Stimulated activated CD8-positive, alpha-beta memory T cell treated with anti-CD3 and anti-CD28 coated beads, Interleukin-4, amount 100 ng/mL, for 48 hours (primary cell): ENCODE measurements at places on chromosomes 3 and 15.

- DNase-seq = no peak
Observed at GRCh38 chr3:192063570-192063969, 602.6 kb downstream of the PYDC2 start.

- DNase-seq = no peak
Observed at GRCh38 chr3:152269056-152269830, 514 bp downstream of the MBNL1 start.

- DNase-seq = no peak
Observed at GRCh38 chr15:77505556-77505955, 84.9 kb downstream of the HMG20A start.

DNA sequence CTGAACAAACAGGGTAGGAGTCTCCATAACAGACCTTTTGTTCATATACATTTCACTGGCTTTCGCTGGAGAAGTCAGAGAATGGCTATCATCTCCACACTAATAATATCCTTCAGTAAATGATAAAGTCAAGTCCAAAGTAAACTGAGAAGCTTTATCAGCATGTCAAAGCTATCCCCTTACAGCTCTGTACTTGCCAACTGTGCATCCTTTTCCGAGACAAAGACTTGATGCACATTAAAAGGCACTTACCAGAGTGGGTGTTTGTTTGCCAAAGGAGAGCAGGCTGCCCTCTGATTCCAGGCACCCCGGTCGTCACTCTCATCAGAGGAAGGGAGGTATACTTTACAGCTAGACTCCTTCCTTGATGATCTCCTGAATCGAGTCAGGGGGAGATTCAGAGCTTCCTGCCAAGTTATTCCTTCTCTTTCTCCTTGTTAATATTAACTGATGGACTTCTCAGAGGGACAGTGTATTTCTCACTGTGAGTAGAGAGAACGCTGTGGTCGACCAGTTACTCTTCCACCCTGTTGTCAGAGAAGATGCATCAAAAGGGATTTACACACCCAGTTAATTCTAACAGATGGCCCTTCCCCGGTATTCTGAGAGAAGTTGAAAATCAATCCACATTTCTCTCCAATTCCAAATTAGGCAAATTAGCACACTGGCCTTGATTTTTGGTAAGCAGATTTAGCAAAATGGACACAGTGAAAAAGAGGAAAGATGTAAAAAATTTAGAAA lies 504.7 kb upstream of the NR2F2 start:
- DNase-seq = no peak

GRCh38 chr3:114005481-114005880 lies 50.8 kb downstream of the CCDC191 start:
- DNase-seq = no peak

DNA sequence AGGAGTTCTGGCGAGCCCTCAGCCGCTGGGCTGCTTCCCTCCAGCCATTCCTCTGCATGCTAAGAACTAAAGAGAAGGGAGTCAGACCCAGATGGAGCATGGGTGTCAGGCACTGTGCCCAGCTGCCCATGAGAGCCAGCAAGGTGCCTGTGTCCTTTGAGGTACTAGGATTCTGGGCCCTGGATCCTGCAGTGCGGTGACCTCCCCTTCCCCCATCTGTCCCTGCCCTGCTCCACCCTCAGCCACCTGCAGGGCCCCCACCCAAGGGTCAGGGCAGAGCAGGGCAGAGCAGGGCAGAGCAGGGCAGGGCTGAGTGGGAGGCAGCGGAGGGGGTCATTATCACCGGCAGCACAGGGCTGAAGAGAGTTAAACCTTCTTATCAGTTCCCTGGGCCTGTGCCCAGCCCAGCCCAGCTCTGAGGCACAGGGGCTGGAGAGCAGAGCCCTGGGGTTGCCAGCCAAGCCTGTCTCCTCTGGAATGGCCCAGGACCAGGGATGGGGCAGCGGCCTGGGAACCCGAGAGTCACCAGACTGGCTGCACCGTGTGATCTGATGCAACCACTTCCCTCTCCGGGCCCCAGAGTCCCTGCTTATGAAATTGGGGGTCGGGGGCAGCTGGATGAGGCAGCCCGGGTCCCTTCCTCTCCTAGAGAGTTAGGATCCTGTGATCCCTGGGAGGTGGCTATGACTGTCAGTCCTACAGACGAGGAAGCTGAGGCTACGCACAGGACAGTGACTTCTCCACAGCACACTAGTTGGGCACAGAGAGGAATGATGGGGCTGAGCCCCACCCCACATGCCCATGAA lies 17.3 kb downstream of the ZDHHC19 start:
- DNase-seq = no peak

DNA sequence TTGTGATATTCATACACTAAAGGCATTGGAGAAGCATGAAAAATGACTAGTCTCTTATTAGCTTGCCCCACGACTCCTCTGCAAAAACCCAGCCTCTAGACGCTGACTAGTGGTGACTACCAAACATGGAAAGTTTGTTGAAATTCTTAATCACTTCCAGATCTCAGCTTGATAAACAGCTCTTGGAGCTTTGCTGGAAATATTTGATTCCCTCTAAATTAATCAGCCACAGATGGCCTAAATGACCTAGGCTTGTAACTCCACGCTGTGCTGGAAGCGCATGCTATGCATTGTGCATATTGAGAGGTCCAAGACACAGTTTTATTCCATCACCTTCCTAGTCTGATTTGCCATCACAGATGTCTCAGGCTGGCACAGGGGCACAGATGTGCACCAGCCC lies 244.7 kb upstream of the ST8SIA2 start:
- no peak for DNase-seq

DNA sequence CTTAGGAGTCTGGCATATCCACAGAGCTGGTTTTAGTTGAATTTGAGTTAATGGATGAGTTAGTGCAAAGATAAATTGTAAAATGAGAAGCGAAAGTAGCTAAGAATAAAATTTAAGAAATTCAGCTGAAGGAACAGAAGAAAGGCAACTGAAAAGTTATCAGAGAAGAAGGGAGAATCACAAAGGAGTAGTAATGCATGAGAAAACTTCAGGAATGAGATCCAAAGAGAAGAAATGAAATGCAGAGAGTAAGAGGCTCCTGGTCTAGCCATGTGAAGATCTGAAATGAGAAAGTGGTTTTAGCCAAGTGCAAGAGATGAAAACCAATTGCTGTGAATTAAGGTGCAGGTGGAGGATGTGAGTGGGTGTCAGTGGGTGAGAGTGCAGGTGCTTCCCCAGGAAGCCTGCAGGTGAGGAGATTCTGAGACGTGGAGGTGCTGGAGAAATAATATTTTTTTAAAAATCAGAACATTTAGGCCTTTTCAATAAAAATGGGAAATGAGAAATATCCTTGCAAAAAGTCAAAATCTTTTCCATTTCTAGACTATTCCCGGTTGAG lies 18.5 kb downstream of the KBTBD8 start:
- no peak for DNase-seq

GRCh38 chr3:67998281-67998680 lies 343.9 kb upstream of the SUCLG2 start:
- no peak for DNase-seq

GRCh38 chr3:23611737-23612295 lies 193.9 kb upstream of the UBE2E1 start:
- no peak for DNase-seq
